ENCODE measurements at places on chromosomes 11 and 22.
A peak's percentile ranks its signal among the peaks of the same experiment; 100 is the strongest.

DNA sequence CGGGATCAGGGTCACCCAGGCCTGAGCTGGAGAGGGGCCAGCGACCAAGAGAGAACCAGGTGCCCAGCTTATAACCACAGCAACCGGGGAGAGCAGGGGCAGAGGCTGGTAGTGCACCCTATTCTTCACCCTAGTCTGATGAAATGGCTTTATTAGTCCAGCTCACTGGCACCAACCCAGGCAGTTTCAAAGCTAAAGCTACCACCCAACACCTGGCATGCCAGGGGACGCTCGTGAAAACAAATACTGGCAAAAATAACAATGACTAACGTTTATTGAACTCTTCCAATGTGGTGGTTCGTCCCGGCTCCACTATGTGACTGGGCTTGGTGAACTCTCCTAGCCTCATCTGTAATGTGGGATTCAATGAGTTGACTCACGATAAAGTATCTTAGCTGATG lies 30.6 kb downstream of the SCGB1A1 start:
- no peaks in the 10 kb centered on the region for H3K27me3 ChIP-seq
- peak; percentile 63 for DNase-seq
- H3K4me1 ChIP-seq: peaks cover 10% of the 10 kb centered on the region
- no peak overlapping the region for H3K4me3 ChIP-seq
- H3K36me3 ChIP-seq: no peaks in the 10 kb centered on the region

DNA sequence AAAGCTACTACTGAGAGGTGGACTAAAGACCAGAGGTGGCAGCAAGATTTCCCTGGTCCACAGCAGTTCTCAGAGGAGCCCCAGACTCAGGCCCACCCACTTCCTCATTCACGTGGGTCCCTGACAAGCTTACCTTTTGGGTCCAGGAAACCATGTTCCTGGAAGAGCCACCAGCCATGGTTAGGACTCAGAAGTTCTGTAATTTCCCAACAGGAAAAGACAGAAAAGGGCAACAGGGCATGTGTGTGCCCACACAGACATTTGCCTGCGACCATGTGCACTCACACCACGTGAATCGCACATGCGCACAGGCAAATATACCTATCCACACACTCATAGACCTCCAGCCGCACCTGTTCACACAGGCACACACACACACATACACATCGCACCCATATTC lies 42.9 kb downstream of the LRRC32 start:
- no peaks in the 10 kb centered on the region for H3K27me3 ChIP-seq
- H3K36me3 ChIP-seq: no peaks in the 10 kb centered on the region
- no peak overlapping the region for H3K27ac ChIP-seq
- no peaks in the 10 kb centered on the region for H3K4me1 ChIP-seq
- DNase-seq: no peak
- no peak overlapping the region for H3K4me3 ChIP-seq

DNA sequence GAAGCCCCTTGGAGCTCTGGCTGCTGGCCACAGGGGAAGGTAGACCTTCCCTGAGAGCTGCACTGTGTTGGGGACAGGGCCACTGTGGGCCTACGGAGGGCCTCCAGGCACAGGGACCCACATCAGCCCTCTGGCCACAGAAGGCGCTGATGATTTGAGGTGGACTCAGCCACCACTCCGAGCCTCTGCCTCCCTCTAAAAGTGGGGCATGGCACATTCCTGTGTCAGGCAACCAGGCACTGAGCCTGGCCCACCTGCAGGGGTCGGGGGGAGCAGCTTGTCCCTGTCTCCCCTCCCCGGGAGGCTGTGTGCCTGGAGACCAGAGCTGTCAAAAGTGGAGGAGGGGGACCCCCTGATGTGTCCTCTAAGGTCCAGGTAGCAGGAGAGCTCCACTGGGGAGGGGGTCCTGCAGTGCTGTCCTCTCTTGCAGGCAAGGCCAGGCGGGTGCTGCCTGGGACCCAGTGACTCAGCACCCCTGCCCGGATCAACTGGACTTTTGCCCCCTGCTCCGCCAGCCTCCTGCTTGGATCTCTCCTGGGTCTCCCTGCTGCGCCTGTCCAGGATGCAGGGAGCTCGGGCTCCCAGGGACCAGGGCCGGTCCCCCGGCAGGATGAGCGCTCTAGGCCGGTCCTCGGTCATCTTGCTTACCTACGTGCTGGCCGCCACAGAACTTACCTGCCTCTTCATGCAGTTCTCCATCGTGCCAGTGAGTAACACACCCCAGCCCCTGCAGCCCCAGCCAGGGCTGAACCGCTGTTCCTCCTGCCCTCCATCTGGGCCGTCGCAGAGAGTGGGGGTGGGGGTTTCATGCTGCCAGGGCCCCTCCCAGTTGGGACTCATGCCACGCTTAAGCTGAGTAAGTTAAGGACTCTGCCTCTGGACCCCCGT lies 17.5 kb upstream of the CDKN1C start:
- no peaks in the 10 kb centered on the region for H3K36me3 ChIP-seq
- H3K4me1 ChIP-seq: peaks cover 18% of the 10 kb centered on the region
- H3K4me3 ChIP-seq: peak overlapping the region; percentile 51
- no peak for DNase-seq
- H3K27me3 ChIP-seq: no peaks in the 10 kb centered on the region
- peak overlapping the region; percentile 88 for H3K27ac ChIP-seq

- no peaks in the 10 kb centered on the region for H3K36me3 ChIP-seq
- H3K27me3 ChIP-seq: no peaks in the 10 kb centered on the region
- no peak for DNase-seq
- H3K27ac ChIP-seq: no peak overlapping the region
- no peak overlapping the region for H3K4me3 ChIP-seq
Observed at GRCh38 chr11:15146271-15147003, 31.7 kb downstream of the INSC start.

GRCh38 chr11:134466156-134466555 lies 54.1 kb upstream of the B3GAT1 start:
- H3K27me3 ChIP-seq: no peaks in the 10 kb centered on the region
- H3K4me1 ChIP-seq: no peaks in the 10 kb centered on the region
- no peak for DNase-seq
- no peaks in the 10 kb centered on the region for H3K36me3 ChIP-seq
- peak overlapping the region; percentile 57 for H3K27ac ChIP-seq

- no peak for DNase-seq
- peaks cover 10% of the 10 kb centered on the region for H3K27me3 ChIP-seq
- H3K4me1 ChIP-seq: no peaks in the 10 kb centered on the region
Observed at GRCh38 chr22:49180683-49181024, 647.0 kb downstream of the BRD1 start.

DNA sequence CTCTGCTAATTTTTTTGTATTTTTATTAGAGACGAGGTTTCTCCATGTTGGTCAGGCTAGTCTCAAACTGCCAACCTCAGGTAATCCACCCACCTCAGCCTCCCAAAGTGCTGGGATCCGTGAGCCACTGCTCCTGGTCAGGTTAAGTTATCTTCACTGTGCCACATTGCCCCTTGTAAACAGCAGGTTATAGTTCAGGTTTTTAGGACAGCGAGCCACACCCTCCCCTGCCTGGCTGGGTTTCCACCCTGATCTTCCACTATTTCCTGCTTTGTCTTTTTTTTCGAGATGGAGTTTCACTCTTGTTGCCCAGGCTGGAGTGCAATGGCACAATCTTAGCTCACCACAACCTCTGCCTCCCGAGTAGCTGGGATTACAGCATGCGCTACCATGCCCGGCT lies 16.1 kb downstream of the ACO2 start:
- no peaks in the 10 kb centered on the region for H3K36me3 ChIP-seq
- no peaks in the 10 kb centered on the region for H3K27me3 ChIP-seq
- no peak overlapping the region for H3K27ac ChIP-seq
- H3K4me3 ChIP-seq: no peak overlapping the region
- H3K4me1 ChIP-seq: no peaks in the 10 kb centered on the region

- no peak for DNase-seq
- H3K4me3 ChIP-seq: no peak overlapping the region
- no peaks in the 10 kb centered on the region for H3K36me3 ChIP-seq
Observed at GRCh38 chr11:112965656-112966055, 4.4 kb downstream of the NCAM1 start.

DNA sequence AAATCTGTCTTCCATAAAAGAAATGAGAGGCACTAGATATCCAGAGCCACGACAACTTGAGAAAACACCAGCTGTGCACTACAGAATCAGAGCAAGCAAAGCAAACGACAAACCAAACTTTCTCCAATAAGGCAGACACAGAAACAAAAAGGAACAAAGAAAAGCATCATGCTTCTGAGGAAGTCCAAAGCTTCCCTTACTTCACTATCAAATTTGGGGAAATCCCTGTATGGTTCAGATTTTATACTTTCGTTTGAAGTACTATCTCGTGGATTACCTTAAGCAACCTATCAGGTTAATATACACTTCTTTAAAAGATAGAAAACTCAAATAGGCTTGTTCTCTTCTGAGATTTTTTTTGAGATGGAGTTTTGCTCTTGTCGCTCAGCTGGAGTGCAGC lies 27.7 kb downstream of the ALG9 start:
- no peaks in the 10 kb centered on the region for H3K36me3 ChIP-seq
- H3K27me3 ChIP-seq: no peaks in the 10 kb centered on the region
- no peak overlapping the region for H3K4me3 ChIP-seq
- no peak for DNase-seq
- no peaks in the 10 kb centered on the region for H3K4me1 ChIP-seq

Measured in prostate gland (tissue), 2 donors.